ENCODE measurements at places on chromosomes 11 and 22. TPM values are rescaled to one million over a fixed set of nuclear protein-coding genes. Genes with fewer than 3 reads are reported as not detected.

- no peak for DNase-seq
These were observed 160.2 kb downstream of the FAT3 start for GRCh38 chr11:92384802-92385201.

Gene CHST1
- 0.29 TPM for total RNA-seq

Gene UPK2
- total RNA-seq = not detected

- DNase-seq = no peak
These were observed 1.7 kb upstream of the CBX6 start for GRCh38 chr22:38873469-38874411.

Gene KRTAP5-10
- total RNA-seq = not detected

- no peak for DNase-seq
These were observed 21.1 kb downstream of the KCNJ4 start for GRCh38 chr22:38433871-38434270.

Gene CREB3L1
- total RNA-seq = 57.8 TPM

DNA sequence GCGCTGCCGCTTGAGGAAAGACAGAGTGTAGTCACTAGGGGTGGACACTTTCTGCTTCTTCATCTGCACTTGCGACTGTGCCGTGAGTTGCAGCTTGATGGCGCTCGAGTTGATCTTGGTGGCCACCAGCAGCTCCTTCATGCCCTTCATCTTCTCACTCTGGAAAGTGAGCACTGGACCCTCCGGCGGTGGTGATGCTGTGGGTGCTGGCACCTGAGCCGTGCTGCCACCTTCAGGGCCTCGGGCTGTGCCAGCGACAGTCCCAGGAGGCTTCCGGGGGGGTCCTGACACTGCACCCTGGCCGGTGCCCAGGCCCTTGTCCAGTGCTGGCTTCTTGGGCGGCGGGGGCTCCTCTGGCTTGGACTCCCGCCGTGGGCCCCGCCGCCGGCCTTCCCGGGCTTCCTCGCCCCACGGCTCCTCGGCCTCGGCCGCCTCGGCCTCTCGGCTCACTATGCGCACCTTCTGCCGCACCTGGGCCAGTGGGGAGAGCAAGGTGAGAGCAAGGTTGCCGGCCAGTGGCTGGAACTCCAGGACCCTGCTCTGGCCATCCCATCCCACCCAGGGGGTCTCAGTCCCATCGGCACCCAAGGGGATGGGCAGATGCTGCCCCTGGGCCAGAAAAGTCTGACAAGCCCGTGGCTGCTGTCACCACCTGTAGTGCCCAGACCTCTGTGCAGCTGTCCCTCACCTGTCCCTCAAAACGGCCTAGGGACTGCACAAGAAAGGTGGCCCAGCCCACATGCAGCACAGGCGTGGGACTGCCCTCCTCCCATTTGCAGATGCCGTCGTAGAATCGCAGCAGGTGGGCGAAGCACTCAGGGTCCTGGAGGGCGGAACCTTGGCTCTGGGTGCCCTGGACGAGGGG is 1.6 kb upstream of the MAP4K2 start:
- no peak for DNase-seq

Gene BEST1
- 2.4 TPM for total RNA-seq

Gene RTN3
- 53.4 TPM for total RNA-seq

Gene INTS4
- 17.9 TPM for total RNA-seq

Gene WNT11
- total RNA-seq = 2.6 TPM

GRCh38 chr11:130612291-130612851 is 163.9 kb downstream of the ADAMTS15 start:
- DNase-seq = no peak

- no peak for DNase-seq
These were observed 12.6 kb upstream of the NECTIN1 start for GRCh38 chr11:119741369-119742262.

GRCh38 chr11:81579339-81579738 is 1154.3 kb downstream of the FAM181B start:
- no peak for DNase-seq

GRCh38 chr11:100578831-100579311 is 108.2 kb upstream of the ARHGAP42 start:
- DNase-seq = no peak

DNA sequence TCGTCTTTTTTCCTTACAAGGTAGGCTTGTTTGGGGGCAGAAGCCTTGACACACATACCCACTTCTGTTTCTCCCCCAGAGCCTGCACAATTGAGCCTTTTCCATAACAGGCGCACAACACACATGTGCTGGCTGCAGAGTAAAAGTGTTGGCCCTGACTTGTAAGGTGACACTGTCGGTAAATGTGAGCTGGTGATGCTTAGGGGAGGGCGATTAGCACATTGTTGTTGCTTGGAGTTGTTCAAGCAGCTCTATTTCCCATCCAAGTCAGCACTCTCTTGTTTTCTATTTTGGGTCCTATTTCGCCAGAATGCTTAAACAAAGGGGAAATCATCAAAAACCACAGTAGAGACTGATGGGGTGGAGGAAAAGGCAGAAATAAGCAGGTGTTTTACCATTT is 51.9 kb upstream of the PTPRJ start:
- DNase-seq = no peak

DNA sequence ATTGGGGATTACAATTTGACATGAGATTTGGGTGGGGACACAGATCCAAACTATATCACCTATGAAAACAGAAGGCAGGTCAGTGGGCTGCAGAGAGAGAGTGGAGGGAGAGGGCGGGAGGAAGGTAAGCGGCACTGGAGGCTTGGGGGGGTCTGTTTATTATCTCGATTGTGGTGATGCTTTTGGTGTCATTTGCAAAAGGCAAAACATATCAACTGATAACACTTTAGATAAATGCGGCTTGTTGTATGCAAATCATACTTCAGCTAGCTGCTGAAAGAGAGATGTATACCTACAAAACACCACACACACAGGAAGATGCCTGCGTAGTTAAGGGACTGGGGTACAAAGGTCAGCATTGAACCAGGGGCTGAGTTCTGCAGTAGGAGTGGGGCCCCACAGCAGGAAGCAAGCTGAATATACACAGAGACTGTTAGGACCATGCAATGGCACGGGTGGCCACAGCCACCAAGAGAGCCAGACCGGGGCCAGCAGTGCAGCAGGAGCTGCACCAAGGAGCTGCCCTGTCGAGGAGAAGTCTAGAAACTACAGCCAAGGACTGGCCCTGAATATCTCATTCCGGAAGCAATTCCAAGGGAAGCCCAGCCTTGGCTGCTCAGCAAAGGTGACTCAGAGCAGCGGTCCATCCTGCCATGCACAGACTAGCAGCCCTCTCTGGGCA is 23.8 kb upstream of the TOLLIP start:
- no peak for DNase-seq

DNA sequence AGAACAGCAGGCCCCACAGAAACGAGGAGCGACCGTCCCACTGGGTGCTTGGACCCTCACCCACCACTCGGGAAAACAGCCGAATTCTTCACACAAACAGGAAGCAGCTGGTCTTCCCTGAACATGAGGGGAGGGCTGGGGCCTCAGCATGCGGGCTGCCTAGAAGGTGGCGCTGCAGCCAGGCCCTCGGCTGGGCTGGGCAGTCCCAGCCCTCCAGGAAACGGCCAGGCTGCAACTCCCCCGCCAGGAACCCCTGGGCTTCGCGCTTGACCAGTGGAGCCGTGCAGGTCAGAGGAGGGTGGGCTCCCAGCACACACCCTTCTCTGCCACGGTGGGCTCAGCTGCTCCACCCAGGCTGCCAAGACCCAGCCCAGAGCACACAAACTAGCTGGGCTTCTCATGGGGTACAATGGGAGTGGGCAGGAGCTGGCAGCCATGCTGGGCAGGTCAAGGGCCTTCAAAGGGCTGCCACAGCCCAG is 29.6 kb downstream of the IGF2 start:
- no peak for DNase-seq

Gene SMIM35
- total RNA-seq = not detected

- no peak for DNase-seq
These were observed 64.2 kb downstream of the CACNA1I start for GRCh38 chr22:39634530-39635405.

DNA sequence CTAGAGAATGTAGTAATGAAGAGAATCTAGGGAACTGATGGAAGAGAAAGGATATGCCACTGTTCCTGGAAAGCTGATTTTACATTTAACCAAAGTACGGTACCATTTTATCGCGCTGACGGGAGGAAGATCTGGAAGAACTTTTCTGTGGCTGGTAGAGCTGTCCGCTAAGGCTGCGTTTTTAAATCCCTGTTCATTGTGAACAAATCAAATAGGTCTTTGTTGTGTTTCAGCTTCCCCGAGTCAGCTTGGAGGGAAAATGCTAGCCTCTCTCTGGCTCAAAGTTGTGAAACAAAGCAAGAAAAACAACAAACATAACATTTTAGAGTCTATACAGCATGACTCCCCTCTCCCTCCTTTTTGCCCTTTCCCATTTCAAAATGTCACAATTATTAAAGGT is 34.4 kb downstream of the FBXO7 start:
- no peak for DNase-seq

DNA sequence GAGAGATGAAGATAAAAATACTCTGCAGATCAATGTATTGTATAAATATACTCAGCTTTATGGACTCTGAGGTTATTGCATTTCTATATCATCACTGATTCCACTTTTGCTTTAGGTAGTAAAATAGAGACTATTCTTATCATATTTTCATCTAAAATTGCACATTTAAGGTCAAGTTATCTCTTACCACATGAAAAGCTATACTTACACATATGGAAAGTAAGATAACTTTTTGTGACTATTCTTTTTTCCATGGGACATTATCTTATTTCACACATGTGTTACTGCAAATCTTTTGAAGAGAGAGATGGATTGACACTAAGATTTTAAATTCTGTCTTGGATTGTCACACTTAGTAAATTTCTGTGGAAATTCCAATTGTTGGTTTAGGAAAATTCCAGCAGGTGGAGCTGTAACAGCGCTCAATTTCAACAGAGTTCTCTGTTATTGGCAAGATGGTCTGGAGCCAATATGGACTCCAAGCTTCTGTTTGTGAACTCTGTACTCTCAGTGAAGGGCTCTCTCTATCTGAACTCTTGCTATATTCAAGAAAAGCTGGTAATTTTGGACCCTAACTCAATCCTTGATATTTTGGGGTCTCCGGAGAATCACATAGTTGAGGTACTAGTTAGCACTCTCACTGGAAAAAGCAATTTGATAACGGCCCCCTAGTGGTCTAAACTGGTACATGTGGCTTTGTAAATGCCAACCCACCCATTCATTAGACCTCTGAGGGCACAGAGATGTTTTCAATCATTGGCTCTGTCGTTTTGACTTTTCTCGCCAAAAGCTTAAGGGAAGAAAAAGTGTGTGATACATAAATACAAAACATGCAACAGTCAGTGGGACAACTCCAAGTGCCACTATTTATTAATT is 429.7 kb downstream of the ETS1 start:
- DNase-seq = no peak

- peak; percentile 72 for DNase-seq
These were observed 13.3 kb downstream of the IL17REL start for GRCh38 chr22:49999063-49999945.

DNA sequence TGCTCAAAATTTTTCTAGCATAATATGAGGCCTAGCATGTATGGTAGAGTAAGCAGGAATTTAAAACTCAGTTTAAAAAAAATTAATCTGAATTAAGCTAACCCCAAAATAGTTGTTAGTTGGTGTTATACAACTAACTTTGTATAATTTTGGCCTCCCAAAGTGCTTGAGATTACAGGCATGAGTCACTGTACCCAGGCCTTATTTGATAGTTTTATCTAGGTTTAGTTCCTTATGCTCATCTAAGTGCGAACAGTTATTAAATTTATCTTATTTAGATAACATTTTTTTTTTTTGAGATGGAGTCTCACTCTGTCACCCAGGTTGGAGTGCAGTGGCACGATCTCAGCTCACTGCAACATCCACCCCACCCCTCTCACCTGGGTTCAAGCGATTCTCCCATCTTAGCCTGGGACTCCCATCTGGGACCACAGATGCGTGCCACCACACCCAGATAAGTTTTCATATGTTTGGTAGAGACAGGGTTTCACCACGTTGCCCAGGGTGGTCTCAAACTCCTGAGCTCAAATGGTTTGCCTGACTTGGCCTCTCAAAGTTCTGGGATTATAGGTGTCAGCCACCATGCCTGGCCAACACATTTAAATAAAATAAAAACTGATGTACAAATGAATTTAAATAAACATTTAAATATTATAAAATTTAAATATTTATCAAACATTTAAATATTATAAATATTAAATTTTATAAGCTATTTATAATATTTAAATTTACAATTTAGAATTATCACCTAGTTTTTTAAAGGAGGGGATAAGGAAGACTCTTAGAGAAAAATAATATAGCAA is 7.5 kb downstream of the IL18 start:
- DNase-seq = no peak

GRCh38 chr11:132408877-132409276 is 1038.5 kb downstream of the NTM start:
- DNase-seq = no peak

Gene NRIP3
- total RNA-seq = 0.28 TPM

- no peak for DNase-seq
These were observed 177.5 kb upstream of the CTSC start for GRCh38 chr11:88515002-88515401.

GRCh38 chr11:47980907-47981621 is 705 bp downstream of the PTPRJ start:
- peak; percentile 49 for DNase-seq

DNA sequence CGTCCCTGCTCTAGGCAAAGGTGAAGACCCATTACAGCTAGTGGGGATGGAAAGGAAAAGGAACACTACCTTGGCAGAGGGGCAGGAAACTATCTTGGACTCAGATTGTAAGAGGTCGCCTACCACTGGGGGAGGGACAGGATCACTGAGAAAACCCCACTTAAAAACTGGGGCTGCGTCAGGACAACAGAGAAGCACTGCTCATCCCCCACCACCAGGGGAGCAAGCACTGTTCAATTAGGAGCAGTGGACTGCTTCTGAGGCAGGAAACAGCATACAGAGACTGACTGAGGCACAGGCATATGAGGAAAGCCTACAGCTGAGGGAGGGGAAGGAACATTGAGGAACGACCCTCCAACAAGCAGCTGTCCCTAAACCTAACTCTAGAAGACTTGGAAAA is 20.8 kb upstream of the DLAT start:
- no peak for DNase-seq

DNA sequence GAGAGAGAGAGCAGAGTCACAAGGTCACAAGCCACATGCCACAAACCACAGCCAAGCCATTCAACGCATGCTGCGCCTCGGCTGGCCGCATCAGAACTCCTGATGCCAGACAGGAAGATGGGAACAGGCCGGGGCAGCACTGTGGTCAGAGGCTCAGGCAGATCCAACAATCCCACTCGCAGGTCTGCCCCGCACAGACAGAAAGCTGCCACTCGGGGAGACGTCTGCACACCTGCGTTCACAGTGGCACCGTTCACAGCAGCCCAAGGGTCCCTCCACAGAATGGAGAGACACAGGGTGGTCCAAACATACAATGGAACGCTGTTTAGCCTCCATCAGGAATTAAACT is 408.8 kb downstream of the CTTN start:
- DNase-seq = no peak

DNA sequence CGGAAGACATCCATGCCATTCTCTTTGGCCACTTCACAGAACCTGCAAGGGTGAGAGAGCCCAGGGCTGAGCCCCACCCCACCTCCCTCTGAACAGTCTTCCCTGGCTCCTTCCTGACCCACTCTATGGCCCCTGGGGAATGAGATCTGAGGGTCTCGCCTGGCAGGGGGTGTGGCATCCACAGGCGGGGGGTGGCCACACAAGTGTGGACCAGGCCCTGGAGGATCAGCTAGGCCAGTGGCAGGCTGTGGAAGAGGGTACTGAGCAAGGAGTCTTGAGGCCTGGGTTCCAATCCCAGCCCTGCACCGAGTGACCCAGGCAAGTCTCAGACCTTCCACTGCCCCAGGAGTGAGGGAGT is 5.6 kb upstream of the LRFN4 start:
- DNase-seq = no peak

Gene PTPN5
- 0.35 TPM for total RNA-seq
